Fibroblast of gingiva (primary cell): ENCODE measurements at places on chromosomes 12 and 14.

DNA sequence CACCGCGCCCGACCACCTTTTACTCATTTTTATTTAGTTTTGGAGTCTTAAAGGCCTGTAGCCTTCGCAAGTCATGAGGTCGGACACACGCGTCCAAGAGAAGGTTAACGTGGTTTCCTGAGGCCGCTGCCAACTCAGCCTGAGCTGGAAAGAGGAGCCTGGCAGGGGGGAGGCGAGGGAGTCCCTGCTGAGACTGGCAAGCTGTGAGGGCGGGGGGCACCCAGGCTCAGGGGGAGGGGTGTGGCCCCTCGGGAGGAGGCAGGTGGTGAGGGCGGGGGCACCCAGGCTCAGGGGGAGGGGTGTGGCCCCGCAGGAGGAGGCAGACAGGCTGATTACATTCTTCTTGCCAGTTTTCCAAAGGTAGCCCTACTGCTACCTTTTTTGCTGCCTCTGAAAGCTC is 143.2 kb downstream of the PIWIL1 start:
- DNase-seq: no peak

GRCh38 chr14:84750763-84751554 is 779.0 kb upstream of the FLRT2 start:
- peak; percentile 17 for DNase-seq

- no peak for DNase-seq
Observed at GRCh38 chr12:109510196-109510595, 32.8 kb downstream of the UBE3B start.

DNA sequence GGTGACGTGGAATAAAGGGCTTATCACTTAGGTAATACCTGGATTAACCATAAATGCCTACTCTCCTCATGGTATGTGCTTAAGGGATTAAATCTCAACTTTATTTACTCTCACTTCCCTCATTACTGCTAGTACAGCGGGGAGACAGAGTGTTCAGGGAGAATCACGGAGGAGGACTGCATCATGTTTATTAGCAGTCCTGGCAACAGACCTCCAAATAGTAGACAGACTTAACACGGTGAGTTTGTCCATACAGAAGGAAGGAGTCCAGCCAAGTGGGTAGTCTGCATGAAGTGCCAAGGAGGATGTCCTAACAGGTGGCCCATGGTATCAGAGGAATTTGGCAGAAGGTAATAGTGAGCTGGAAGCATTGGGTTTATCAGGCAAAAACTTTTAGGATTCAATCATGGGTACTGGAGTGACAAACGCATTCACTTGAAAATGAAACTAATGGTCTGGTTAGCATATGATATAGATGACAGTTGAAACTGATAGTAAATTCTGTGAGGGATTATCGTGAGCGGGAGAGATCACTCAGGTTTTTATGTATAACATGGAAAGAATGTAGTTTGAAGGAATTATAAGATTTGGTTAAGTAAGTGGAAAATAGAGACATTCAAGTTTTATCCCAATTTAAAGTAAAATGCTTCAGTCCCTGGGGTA is 471.8 kb downstream of the TMEM117 start:
- DNase-seq: no peak

- DNase-seq: no peak
Observed at GRCh38 chr14:93104961-93105360, 10.8 kb downstream of the ITPK1 start.

GRCh38 chr12:49462083-49462744 is 76.6 kb upstream of the KCNH3 start:
- DNase-seq: no peak

- no peak for DNase-seq
Observed at GRCh38 chr14:35174342-35174741, 52.0 kb downstream of the PRORP start.

DNA sequence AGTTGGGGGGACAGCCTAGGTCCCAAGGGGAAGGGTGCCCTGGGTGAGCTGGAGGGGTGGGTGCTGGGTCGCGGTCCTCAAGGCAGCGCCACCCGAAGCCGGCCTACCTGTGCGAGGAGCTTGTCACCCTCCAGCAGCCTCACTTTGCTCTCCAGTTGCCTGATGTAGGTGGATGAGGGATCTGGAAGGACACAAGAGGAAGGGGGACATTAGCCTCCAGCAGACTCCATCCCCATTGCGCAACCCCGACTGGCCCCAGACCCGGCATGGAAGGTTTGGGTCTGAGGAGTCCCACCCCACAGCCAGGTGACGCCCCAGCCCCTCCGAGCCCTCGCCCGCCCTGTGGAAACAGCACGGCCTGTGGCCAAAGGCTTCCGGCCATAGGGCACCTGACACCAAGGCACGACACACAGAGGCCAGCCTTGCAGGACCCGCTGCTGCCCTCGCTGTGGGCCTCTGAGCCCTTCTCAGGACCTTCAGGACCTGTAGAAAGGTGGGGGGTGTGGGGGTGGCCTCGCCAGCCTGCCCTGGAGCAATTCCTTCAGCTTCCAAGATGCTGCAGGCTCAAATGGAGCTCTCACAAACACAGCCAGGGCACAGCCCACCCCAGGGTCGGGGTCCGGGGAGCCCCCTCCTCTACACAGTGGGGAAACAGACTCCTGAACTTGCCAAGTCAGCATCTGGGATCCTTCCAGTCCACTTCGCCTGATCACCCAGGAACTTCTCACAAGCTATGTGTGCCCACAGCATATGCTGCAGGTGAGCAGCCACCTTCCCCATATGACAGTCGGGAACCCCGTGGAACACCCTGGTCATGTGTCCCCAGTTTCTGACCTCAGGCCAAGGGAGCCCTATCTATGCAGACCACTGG is 54.9 kb downstream of the CCNK start:
- DNase-seq: no peak

GRCh38 chr12:98154850-98155249 is 360.5 kb upstream of the TMPO start:
- DNase-seq: no peak

DNA sequence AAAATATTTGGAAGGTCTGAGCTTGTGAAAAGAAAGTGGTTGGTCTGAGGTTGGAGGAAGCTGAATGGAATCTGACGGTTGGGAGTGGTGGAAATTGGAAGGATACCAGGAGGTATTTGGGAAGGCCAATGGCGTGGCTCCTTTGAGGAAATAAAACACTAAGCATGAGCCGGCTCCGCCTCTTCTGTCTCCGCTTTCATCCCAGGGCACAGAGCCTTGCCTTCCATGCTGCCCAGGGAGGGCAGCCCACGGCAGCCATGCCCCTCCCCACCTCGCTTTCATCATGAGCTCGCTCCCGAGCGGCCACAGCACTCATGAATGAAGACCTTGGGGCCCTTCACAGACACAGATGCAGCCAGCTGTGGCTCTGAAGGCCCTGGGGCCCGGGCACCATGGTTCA is 36.2 kb downstream of the HSP90AA1 start:
- peak; percentile 78 for DNase-seq

GRCh38 chr14:101855958-101856357 is 94.4 kb downstream of the PPP2R5C start:
- no peak for DNase-seq

DNA sequence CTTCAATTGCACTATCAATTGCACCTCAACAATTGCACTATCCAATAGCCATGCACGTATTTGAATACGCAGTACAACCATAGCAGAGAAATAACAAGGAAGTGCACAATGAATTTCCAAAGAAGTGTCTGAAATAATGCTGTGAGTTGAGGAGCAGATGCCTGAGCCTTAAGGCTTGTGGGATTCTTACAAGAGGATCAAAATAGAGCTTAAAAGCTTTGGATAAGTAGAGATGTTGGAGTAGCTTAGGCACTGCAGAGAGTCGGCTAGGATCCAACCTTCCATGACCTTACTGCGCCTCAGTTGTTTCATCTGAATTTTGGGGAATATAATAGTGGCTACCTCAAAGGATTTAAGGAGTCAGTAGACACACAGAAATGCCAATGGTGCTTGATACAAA is 196.1 kb upstream of the FLRT2 start:
- DNase-seq: no peak

DNA sequence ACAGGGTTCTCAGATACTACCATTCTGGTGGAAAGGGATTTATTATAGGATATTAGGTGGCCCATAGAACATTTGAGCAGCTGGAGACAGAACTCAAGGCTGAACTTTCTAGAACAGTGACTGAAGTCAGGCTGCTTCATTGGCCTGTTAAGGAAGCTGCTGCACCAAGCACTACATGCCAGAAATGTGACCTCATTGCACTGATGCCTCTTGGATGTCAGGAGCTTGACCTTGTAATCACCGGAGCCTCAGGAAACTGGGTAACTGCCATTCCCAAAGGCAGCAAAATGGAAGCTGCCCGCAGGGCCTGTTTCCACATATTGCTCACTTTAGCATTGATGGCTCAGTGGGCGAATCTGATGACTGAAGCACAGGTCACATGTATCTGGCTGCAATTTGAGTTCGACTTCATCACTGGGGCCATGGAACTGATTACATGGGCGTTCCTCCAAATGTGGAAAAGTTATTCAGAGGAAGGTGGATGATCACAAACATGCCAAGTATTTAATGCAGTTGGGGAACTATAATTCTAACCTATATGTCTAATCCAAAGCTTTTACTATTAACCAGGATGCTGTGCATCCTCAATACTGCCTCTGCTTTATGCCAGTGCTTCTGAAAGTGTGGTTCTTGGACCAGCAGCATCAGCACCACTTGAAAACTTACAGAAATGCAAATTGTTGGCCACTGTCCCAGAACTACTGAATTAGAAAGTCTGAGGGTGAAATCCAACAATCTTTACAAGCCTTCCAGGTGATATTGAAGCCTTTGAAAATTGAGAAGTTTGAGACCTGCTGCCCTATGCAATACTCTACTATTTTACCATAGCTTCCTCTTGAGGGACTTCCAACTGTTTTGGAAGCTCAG is 337.2 kb upstream of the NAV3 start:
- DNase-seq: no peak

DNA sequence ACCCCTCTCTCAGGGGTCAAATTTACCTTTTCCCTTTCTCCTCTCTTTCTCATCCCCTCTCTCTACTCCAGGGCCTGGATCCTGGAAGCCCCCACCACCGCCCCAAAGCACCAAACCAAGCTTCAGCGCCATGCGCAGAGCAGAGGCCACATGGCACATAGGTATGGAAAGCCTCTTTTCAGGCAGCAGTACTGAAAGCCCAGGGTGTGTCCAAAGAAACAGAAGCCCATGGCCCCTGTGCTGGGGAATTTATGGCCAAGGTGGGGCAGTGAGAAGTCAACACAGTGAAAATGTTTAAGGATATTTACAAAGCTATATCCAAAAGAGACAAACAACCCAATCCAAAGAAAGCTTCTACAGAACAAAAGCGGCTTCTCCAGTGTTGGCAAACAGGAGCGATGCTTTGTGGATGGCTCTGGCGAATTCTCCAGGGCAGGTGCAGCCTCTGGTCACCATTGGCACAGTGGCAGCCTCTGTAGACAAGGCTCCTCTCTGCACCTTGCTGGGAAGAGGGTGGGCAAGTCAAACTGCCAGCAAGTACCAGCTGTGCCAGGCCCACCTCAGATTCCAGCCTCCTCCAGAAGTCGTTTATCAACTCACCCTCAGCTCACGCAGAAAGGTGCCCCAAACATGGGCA is 4.7 kb upstream of the CPNE6 start:
- DNase-seq: no peak

- no peak for DNase-seq
Observed at GRCh38 chr14:75217508-75218206, 41.2 kb upstream of the TMED10 start.

DNA sequence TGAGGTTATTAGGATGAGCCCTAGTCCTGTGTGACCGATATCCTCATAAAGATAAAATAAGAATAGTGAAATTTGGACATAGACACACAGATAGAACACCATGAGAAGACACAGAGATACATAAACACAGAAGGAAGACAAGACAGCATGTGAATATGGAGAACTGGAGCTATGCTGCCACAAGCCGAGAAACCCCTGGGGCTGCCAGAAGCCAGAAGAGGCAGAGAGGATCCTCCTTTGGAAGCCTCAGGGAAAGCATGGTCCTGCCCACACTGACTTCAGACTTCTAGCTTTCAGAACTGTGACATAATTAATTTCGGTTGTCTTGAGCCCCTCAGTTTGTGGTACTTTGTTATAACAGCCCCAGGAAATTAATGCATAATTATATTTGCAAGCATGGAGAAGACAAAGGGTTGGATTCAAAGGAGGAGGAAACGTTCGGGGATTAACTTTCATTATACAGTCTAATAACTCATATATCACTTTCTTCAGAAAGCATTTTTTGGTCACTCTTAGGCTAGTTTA is 1501.8 kb upstream of the FLRT2 start:
- DNase-seq: no peak

DNA sequence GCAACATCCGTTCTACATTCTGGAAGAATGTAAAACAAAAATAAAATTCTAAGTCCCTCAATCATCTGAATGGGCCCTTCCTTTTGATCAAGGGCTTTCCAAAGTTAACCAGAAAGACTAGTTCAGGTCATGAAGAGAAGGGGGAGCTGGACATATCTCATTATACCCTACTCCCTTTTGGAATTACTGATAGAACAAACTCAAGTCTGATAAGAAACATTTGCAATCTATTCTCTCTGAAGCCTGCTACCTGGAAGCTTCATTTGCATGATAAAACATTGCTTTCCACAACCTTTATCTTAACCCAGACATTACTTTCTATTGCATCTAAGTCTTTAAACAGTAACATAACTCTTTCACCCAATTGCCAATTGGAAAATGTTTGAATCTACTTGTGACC is 8.3 kb upstream of the ACSM4 start:
- DNase-seq: no peak

GRCh38 chr14:67581643-67582042 is 18.4 kb downstream of the PIGH start:
- no peak for DNase-seq

- DNase-seq: no peak
Observed at GRCh38 chr12:89064780-89065179, 287.5 kb downstream of the DUSP6 start.

DNA sequence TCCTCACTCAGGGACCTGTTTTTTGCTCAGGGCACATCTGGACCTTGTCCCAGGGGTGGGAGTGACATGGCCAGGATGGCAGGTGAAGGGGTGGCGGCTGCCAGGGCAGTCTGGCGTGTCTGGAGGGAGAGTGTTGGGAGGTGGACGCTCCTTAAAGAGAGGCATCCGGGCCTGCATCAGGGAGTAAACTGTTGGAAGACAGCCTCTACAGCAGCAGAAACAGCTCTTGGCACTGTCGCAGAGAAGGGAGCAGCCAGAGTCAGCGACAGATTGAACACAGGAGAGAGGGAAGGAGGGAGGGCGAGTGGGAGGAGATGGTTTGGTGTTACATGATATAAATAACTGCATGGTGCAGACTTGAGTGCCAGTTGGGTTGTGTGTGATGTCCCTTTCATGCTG is 52.8 kb downstream of the IGF1 start:
- DNase-seq: no peak

DNA sequence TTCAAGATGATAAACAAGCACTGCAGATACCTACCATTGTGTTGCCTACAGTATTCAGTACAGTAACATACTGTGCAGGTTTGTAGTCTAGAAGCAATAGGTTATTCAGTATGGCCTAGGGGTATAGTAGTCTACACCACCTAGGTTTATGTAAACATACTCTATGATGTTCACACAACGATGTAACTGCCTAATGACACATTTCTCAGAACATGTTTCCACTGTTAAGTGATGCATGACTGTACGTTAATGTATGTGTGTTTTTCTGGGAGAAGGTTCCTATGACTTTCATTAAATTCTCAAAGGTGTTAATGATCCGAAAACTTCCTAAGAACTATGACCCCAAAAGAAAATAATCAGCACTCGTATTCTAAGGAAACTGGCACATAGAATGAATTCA is 20.9 kb upstream of the CALM1 start:
- no peak for DNase-seq

- peak; percentile 76 for DNase-seq
Observed at GRCh38 chr12:88035271-88035906, 6.2 kb upstream of the C12orf50 start.
